ENCODE measurements at places on chromosomes 6 and 20.

DNA sequence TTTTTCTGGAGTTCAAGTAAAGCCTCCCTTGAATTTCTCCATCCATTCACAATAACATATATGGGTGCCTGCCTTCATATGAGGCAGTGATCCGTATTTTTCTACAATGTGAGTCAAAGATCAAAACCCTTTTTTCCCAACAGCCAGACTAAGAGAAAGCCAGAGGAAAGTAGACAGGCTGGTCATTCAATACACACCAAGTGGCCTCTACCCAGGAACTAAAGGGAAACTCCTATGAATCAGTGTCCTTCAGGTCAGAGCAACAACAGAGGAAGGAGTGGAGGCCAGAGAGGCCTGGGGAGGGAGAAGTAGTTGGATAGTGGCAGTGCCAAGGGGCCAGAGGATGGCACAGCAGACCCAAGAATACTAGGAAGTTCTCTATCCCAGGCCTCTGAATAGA is 23.8 kb downstream of the SIM1 start:
- no peak for DNase-seq

- DNase-seq, result no peak
Measured at GRCh38 chr6:167499161-167499660, 174.3 kb downstream of the TTLL2 start.

GRCh38 chr6:93433592-93433991 is 14.2 kb upstream of the EPHA7 start:
- no peak for DNase-seq

- no peak for DNase-seq
Measured at GRCh38 chr6:108619431-108620197, 58.9 kb downstream of the FOXO3 start.

GRCh38 chr20:37202267-37202943 is 23.1 kb upstream of the MROH8 start:
- peak; percentile 53 for DNase-seq

GRCh38 chr6:52976591-52977035 is 18.5 kb downstream of the GSTA4 start:
- DNase-seq, result no peak

DNA sequence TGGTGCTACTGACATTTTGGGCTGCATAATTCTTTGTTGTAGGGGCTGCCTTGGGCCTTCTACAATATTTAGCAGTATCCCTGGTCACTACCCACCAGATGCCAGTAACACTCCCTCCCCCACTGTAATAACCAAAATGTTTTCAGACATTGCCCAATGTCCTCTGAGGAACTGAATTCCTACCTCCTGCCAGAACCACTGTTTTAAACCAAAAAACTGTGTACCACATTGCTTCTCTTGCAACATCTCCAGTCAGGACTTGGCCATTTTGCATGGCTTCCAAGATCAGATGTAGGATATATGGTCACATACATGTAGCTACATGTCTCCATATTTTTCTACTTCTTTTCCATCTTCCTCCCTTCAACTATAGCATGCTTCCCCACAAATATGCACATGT is 97.4 kb upstream of the IFNGR1 start:
- no peak for DNase-seq

GRCh38 chr6:157486572-157486971 is 105.6 kb downstream of the ZDHHC14 start:
- DNase-seq, result no peak

DNA sequence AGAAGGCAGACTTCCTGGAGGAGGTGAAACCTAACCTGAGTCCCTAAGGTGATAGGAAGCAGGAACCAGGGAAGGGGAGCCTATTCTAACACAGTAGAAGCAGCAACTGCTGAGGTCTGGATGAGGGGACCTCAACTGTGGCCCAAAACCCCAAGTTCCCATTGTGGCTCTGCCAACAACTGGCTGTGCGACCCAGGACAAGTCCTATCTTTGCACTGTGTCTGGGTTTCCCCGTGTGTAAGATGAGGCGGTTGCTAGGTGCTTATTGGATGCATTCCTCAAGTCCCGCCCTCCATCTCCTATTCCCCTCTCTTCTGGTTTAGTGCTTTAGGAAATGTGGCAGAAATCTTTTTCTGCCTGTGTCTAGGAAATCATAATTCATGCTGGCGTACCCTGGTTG is 52.2 kb upstream of the TTPAL start:
- no peak for DNase-seq

- DNase-seq, result no peak
Measured at GRCh38 chr20:62745279-62745951, 36.8 kb downstream of the NTSR1 start.

- DNase-seq, result no peak
Measured at GRCh38 chr6:68497927-68498326, 137.2 kb upstream of the ADGRB3 start.

DNA sequence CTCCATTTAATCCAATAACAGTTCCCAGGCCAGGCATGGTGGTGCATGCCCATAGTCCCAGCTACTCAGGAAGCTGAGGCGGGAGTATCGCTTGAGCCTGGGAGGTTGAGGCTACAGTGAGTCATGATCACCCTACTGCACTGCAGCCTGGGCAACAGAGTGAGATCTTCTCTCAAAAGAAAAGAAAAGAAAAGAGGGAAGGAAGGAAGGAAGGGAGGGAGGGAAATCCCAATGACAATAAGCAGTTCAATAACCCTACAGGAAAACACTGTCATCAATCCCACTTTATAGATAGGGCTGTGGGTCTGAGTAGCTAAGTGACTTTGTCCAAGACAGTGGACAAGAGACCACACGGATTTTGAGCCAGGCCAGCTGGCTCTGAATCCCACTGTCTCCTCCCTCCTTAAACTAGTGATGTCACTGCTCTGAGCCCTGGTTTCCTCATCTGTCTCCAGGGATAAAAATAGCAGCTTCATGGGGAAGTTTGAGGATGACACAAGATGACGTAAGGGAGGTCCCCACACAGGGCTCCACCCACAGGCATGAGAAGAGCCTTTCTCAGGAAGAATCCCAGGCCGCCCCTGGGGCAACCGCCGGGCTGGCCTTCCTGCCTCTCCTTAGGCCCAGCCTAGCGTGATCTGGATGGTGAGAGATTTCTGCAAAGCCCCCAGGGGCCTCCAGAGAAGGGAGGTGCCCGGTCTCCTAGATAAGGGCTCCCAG is 7.2 kb upstream of the TRIB3 start:
- peak; percentile 73 for DNase-seq

DNA sequence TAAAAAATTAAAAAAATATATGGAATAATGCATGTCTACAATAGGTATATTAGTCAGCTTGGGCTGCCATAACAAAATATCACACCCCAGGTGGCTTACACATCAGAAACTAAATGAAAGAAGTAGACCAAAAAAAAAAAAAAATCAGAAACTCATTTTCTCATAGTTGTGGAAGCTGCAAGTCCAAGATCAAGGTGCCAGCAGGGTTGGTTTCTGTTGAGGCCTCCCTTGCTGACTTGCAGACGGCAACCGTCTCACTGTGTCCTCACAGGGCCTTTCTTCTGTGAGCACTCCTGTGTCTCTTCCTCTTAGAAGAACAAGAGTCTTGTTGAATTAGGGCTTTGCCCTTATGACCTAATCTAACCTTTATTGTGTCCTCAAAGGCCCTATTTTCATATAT is 11.4 kb upstream of the GDAP1L1 start:
- no peak for DNase-seq

GRCh38 chr6:1576166-1576565 is 33.5 kb upstream of the FOXC1 start:
- DNase-seq, result no peak

GRCh38 chr20:62740286-62741141 is 31.9 kb downstream of the NTSR1 start:
- DNase-seq, result peak; percentile 83

DNA sequence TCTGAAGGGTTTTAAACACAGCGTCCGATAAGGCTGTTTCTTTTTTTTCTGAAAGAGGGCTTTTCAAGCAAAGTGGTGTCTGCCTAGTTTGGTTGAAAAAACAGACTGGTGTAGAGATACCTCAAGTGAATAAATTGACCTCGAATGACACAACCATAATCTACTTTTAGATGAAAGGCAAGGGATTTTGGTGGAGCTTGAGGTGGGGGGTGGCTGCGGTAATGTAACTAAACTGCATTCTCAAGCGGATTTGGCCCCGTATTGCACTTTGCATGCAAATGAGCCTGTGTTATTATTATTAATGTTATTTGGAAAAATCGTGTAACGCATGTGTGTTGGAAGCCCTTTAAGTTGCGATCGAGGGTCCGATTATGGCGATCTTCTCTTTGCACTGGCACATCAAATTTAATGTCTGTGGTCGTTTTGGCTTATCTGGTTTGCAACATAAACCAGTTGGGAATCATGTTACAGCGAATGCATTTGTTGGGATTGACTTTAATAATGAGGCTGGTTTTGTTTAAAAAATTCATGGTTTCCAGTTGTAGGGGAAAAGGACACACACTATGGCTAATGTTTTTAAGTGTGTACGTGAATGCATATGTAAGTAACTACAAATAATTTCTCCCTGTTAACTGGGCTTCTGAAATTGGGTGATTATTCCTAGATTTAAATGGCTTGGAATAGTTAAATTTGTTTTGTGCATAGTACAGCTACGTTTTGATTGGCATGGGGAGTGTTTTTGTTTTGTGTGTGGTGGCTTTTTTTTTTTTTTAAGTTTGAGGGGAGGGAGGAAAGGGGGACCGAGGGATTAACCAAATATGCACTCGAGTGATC is 1.0 kb downstream of the JARID2 start:
- DNase-seq, result peak; percentile 60

GRCh38 chr6:155424181-155424580 is 31.5 kb downstream of the NOX3 start:
- no peak for DNase-seq

DNA sequence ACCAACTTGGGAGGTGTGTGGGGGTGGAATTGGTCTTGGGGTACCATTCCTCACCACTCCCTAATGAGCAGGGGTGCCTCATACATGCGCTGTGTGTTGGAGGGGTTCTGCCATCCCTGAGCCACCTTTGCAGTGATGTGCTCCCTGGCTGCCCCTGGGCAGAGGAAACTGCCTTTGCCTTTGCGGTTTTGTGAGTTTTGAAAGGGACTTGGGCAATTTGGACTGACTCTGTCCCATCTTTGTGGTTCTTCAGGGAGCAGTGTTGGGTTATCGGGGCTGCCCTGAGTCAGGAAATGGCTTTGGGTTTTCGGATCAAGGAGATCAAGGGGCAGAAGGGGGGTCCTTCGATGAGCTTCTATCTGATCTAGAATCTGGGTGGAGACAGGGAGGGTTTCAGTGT is 3.9 kb upstream of the PHACTR3 start:
- no peak for DNase-seq

GRCh38 chr6:91482498-91482897 is 895.6 kb upstream of the MAP3K7 start:
- no peak for DNase-seq

- DNase-seq, result no peak
Measured at GRCh38 chr6:44029444-44030185, 97.6 kb downstream of the MRPL14 start.

- peak; percentile 59 for DNase-seq
Measured at GRCh38 chr6:117976030-117976651, 69.1 kb downstream of the SLC35F1 start.

GRCh38 chr6:157203764-157204163 is 119.6 kb downstream of the TMEM242 start:
- no peak for DNase-seq

- no peak for DNase-seq
Measured at GRCh38 chr20:34557936-34558319, 590 bp upstream of the MAP1LC3A start.

DNA sequence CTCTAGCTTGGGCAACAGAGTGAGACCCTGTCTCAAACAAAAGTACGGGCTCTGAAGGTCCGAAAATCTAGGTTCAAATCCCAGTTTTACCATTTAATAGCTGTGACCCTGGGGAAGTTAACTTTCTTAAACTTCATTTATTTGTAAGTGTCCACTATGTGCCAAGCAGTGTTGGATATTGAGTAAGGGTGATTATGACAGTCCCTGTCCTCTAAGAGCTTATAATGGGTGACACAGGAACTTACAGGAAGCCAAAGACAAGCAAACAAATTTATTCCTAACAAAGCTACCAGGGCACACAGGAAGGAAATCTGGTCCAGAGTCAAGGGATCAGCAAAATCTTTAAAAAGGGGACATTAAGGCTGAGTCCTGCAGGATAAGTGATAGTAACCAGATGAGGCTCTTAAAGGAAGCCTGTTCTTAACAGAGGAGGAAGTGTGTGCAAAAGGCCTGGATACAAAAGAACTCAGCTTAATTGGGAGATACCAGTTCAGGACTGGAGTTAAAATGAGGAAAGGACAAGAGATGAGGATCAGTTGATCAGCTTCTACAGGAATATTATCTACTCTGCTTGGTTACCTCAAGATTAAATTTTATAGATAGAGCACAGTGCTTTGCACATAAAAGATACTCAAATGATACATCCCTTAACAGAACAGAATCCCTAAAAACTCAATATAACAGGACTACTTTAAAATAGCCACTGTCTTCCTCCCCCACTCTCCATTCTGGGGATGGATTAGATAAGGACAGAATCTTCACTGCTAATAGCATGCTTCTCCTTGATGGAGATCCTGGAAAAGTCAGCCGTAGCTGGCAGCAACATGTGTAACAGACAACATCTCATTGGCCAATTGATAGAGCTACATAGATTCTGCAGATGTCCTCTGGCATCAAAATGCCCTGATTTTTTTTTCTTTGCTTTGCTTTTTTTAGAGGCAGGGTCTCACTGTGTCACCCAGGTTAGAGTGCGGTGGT is 6.1 kb downstream of the SNX3 start:
- no peak for DNase-seq

GRCh38 chr6:75581231-75581630 is 20.4 kb upstream of the SENP6 start:
- DNase-seq, result no peak

DNA sequence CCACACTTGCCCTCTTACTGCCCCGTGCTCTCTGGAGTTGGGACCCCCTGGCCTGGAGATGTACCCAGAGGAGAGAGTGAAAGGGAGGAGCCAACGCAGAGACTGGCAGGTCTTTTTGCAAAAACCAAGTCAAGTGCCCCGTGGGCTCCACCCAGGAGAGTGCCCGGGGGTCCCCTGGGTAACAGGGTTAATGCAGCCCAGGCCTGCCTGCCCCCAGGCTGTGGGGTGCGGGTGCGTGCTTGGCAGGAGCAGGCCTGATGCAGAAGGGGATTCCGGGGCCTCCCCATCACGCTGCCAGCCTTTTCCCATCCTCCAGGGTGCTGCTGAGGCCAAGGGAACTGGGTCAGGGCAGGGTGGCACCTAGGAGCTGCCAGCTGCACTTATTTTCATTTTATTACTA is 184.4 kb downstream of the ERMARD start:
- no peak for DNase-seq

DNA sequence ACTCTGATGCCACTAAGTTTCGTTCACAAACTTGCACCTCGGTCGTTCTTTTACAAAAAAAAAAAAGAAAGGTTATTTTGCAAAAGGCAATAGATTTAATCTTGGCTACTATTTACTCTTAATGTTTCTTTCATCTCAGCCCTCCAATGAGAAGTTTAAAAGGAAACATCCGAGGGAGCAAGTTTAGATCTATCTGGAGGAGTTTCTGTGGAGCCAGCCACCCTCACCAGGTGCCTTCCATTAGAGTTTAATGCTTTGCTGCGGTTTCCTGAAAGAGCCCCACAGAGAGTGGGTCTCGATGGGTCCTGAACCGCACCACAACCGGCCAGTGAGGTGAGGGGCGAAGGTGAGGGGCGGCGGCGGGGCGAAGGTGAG is 632 bp downstream of the PRKN start:
- peak; percentile 27 for DNase-seq

GRCh38 chr6:130560231-130560630 is 194.4 kb downstream of the TMEM200A start:
- no peak for DNase-seq

- DNase-seq, result peak; percentile 82
Measured at GRCh38 chr20:50580016-50580747, 70.0 kb downstream of the PTPN1 start.

Data from K562 (cell line).